ENCODE measurements at places on chromosomes 2 and 18.

- no peak for DNase-seq
Measured at GRCh38 chr18:32696376-32696775, 76.4 kb downstream of the KLHL14 start.

DNA sequence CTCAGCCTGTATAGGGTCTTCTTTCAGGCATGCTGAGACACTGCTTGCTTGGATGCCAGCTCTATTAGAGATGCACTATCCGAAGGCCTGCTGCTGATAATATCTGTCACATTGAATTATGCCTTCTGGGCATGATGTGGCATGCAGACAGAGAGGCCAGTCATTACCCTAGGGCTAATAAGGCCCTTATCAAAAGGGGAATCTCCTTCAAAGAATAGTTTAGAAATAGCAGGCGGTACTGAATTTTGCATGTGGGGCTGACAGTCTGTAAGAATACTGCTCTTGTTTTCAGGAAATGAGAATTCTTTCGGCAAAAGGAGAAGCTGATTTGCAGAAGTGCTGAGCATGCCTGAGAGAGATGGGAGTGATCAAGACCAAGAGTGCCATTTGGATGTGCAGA lies 13.1 kb upstream of the LHCGR start:
- no peak for DNase-seq

DNA sequence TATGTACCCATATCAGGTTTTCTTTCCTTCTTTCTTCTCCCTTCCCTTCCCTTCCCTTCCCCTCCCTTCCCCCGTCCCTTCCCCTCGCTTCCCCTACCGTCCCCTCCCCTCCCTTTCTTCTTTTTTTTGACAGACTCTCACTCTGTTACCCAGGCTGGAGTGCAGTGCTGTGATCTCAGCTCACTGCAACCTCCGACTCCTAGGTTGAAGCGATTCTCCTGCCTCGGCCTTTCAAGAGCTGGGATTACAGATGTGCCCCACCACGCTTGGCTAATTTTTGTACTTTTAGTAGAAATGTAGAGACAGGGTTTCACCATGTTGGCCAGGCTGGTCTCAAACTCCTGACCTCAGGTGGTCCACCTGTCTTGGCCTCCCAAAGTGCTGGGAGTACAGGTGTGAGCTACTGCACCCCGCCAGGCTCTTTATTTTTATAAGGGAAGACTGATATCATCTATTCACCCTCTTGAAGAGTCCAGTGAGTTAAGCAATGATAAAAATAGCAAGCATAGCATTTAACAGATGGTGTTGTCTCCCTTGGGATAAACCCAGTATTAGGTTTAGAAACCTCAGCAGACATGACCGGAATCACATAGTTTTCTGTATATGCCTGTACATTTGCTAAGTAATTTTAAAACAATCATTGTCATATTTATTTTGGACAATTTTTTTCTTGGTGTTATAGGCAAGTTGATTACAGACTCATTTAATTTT lies 888.4 kb downstream of the TRIB2 start:
- no peak for DNase-seq

GRCh38 chr18:12929477-12930083 lies 18.2 kb upstream of the SEH1L start:
- DNase-seq = no peak

DNA sequence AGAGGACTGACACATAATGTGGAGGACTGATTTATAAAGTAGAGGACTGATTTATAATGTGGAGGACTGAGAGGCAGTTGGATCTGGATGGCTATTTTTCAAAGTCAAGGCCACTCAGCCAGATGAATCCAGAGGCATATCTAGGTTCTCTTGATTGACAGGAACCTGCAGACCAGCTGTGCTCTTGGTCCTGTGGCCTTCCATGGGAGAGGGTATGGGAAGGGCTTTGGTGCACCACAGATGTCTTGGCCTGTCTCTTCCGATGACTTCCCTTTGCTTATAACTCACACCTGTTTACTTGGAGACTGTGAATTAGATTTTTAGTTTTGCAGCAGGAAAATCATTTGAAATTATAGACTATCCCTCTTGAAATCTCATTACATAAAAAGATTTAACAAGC lies 32.3 kb downstream of the AGAP1 start:
- DNase-seq = no peak

DNA sequence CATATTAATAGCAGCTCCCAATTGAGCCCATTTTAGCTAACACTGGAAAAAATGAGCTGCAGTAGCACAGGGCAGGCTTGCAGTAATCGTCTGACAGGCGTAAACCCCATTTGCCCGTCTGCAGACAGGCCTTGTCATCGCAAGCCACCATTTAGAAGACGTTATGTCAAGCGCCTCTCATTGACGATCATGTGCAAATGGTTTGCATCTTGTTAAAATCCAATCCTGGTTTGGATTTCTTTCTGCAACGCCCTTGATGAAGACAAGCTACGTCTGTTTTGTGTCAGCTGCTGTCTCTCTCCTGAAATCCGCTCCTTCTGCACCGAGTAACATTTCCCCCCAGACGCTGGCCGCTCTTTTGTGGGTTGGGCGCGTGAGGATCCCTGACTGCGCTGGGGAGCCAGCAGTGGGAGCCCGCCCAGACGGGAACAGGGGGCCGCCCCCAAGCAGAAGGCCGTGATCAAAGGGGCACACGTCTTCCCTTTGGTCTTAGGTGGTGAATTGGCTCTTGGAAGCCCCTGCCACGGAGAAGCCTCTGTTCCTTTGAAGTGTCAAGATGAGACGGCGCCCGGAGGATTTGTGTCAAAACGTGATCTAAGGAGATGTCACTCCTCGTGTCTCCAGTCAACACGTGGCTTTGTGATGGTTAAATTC lies 84.2 kb upstream of the GPC1 start:
- no peak for DNase-seq

- DNase-seq = no peak
Measured at GRCh38 chr2:162833345-162833744, 5.2 kb downstream of the KCNH7 start.

DNA sequence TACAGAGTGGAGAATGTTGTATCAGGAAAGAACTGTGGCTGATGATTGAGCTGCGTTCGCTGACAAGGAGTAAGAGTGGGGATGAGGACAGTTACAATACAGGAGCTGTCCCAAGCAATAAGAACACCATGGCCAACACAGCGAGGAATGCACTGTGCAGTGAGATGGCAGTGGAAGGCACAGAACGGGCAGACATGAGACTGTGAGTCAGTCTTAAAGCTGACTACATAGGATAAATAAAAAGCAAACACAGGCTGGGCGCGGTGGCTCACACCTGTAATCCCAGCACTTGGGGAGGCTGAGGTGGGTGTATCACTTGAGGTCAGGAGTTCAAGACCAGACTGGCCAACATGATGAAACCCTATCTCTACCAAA lies 89.8 kb downstream of the CABYR start:
- no peak for DNase-seq

GRCh38 chr2:7083580-7084509 lies 166.6 kb downstream of the RNF144A start:
- peak; percentile 75 for DNase-seq

GRCh38 chr2:37654932-37655841 lies 16.3 kb downstream of the CDC42EP3 start:
- no peak for DNase-seq

- DNase-seq = no peak
Measured at GRCh38 chr2:88770016-88770415, 78.5 kb downstream of the RPIA start.

- DNase-seq = peak; percentile 62
Measured at GRCh38 chr2:223578846-223579245, 23.3 kb downstream of the SCG2 start.

DNA sequence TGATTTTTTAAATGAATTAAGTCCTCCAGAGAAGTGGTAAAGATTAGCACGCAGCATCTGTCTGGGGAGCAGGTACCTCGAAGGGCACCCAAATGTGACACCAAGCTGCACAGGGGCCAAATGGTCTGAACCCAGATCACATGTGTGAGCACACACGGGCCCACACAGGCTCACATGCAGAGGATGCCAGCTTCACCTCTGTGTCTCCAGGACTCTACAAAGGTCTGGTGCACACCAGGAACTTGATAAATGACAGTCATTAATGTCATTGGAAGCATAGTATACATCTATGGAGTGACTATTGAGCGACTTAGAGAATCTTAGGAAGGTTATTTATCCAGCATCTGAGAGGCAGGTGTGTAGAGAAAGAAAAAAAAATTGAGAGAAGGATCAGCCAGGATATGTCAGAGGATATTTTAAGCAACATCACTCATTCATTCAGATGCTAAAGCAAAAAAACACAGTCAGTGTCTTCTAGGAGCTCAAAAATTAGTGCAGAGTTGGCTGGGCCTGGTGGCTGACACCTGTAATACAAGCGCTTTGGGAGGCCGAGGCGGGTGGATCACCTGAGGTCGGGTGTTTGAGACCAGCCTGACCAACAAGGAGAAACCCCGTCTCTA lies 23.2 kb downstream of the GYPC start:
- no peak for DNase-seq

- DNase-seq = peak; percentile 14
Measured at GRCh38 chr2:201260302-201260800, at the start of gene CASP8. CASP8 (plus strand) TSS chr2:201260536; CDS start chr2:201266487, 5,951 bp downstream.

DNA sequence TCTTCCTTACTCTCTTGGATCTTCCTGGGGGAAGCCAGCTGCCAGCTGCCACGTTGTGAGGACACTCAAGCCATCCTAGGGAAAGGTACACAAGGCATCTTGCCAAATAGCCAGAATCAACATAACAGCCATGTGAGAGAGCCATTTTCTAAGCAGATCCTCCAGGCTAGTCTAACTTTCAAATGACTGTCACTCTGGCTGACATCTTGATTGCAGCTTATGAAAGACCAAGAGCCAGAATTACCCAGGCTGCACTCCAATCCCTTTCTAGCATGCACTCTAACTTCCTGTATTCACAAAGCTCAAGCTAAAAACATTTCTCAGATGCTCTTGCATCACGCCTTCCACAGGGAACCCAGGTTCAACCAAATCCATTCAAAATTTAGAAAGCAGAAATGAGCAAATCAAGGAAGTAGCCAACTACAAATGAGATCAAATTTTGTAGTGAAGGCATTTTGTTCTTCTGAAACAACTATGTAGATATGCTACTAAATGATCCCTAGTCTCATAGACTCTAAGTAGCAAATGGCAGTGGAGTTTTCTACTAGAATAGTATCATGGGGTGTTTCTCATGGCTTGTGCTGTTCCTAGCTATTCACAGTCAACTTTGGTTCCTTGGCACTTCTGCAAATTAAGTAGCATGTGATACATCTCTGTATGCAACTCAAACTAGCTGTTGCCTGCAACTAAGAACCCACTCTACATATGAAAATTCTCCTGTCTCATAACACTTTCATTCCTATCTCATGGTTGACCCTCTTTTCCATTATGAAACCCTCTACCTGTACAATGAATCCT lies 281.9 kb downstream of the ZEB2 start:
- DNase-seq = peak; percentile 67

GRCh38 chr2:220064111-220065030 lies 436.9 kb downstream of the SLC4A3 start:
- DNase-seq = peak; percentile 56

GRCh38 chr18:9701609-9702349 lies 6.3 kb upstream of the RAB31 start:
- DNase-seq = no peak

GRCh38 chr2:9655441-9656269 lies 24.9 kb upstream of the YWHAQ start:
- no peak for DNase-seq

DNA sequence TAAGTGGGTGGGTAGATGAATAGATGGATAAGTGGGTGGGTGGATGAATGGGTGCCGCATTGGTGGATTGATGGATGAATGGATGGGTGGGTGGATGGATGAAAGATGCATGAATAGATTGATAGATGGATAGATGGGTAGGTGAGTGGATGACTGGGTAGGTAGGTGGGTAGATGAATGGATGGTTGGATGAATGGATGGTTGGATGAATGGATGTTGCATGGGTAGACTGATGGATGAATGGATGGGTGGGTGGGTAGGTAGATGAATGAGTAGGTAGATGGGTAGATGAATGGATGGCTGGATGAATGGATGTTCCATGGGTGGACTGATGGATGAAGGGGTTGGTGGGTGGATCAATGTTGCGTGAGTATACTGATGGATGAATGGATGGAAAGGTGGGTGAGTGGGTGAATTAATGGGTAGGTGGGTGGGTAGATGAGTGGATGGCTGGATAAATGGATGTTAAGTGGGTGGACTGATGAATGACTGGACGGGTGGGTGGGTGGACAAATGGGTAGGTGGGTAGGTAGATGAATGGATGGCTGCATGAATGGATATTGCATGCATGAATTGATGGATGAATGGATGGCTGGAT lies 30.5 kb downstream of the ANKMY1 start:
- DNase-seq = no peak

- peak; percentile 74 for DNase-seq
Measured at GRCh38 chr18:26307161-26307773, 81.0 kb downstream of the TAF4B start.

DNA sequence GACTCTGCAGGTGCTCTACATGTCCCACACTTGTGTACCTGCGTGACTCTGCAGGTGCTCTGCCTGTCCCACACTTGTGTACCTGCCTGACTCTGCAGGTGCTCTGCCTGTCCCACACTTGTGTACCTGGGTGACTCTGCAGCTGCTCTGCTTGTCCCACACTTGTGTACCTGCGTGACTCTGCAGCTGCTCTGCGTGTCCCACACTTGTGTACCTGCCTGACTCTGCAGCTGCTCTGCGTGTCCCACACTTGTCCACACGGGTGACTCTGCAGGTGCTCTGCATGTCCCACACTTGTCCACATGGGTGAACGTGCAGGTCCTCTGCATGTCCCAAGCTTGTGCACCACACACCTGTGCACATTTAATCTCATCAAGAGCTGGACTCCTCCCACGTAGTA lies 576.7 kb upstream of the SALL3 start:
- no peak for DNase-seq

DNA sequence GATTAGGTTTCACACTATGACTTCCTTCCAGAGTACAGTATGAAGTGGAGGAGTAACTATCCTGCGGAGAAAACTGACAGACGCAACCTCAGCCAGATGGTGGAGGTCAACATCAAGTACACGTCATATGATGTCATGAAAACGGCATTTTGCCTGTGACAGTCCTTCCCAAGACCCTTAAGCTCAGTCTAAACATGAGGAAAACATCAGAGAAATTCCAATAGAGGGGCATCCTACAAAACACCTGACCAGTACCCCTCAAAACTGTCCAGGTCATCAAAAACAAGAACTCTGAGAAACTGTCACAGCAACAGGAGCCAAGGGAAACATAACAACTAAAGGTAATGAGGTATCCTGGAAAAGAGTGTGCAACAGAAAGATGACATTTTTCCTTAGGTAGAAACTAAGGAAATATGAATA lies 1.7 kb downstream of the RNU4ATAC start:
- DNase-seq = peak; percentile 73

GRCh38 chr2:85999061-85999831 lies 106.4 kb downstream of the POLR1A start:
- no peak for DNase-seq
